Activated T-cell treated with anti-CD3 and anti-CD28 coated beads, Interleukin-2, amount 50 U/mL, for 4 hours (primary cell): ENCODE measurements at places on chromosomes 1 and 21. TPM values are rescaled to one million over a fixed set of nuclear protein-coding genes. Genes with fewer than 3 reads are reported as not detected.

DNA sequence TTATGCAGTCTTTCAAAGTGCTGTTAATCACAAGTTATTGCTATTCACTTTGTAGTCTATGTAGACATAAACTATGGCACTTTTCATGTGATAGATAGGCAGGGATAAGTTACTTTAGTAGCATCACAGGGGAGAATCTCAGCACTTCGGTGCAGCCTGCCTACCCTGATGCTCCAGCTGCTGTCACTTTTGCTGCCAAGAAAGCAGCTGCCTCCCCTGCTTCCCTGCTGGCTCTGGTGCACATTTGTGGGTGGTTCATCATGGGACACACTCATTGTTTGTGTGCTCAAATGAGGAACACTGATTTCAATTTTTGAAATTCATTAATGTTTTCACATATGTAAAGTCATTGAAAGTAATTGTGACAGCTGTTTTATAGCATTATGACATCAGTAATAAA lies 272.6 kb downstream of the S1PR1 start:
- DNase-seq: no peak

DNA sequence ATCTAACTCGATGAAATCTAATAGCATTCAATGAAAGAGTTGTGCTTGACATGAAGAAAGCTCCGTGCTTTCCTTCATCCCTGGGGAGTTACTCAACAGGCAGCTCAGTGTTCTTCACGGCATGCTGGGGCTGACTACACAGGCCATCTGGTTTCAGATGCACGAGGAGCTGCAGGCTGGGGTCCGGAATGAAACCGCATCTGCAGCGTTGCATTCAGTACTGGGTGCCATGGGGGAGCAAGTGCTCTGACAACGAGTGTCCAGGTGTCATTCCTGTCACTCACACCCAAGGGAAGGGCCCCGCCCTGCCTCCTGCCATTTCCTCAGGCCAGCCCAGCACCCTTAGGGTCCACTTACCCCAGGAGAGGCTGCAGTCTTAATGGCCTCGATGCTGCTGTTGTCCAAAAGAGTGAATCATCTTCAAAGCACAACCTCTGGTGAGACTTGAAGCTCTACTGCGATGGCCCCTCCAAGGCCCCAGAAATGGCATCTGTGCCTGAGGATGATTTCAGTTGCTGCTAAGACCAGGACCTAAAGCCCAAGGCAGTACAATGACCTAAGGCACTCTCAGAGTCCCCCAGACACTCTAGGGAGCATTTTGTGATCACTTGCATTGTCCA lies 61.4 kb downstream of the STUM start:
- DNase-seq: no peak

DNA sequence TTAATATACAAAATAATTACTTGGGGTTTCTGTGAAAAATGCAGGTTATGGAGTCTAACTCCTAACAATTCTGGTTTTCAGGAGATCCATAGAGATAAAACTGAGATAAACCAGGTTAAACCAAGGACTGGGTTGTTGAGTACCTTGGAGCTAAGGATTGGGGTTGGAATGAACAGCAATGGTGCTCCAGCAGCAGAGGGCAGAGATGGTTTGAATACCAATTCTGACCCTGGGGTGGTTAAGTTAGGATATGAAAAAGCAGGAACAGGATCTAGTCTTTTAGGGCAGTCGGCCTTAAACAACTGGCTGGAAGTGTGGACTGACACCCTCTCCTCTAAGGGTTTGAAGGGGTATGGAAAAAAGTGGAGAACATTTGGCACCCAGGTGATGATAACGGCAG lies 53.0 kb downstream of the UROD start:
- DNase-seq: no peak

DNA sequence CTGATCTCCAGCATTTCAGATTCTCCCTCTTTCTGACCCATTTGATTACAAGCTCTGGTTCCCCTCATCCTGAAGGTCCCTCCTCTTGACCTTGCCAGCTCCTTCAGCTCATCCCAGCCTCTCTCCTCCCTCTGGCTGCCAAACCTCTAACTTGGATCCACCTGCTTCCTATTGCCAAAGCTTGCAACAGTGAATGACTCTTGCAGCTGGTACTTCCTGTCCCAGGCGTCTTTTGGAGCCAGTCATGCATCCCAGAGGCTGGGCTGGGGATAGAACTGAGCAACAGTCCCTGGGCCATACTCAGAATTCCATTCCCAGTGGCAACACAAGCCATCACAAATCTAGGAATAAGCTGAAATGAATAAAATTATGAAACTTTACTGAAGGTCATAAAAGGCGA lies 27.7 kb upstream of the SPOCD1 start:
- DNase-seq: no peak

DNA sequence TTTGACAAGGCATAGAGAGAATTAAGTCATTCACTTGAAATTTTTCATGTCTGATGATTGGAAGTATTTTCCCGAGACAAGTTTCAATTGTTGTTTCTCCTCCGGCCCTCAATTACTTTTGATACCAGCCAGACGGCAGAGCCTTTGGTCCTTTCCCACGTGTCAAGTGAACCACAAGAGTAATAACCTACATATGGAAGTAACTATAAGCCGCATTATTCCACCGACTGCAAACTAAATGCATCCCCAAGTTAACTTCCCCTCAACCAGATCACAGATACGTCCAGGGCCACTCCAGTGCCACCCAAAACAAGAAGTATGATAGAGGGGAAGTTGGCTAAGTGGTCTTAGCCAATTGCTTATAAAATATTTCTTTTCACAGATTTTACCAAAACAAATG lies 20.2 kb downstream of the COLGALT2 start:
- no peak for DNase-seq

DNA sequence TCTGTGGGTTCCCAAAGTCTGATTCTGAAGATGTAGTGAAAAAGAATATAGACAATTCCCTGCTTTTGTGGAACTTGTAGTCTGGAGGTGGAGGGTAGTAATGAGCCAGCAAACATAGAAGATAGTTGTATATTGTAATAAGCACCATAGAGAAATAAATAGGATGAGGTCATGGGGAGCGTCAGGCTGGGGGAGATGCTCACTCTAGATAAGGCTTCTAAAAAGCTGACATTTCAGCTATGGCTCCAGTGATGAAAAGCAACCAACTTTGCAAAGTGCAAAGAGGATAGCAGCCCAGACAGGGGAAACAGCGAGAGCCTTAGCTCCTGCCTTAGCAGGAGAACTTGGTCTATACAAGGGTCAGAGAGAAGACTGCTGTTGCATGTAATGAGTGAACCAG lies 98.0 kb upstream of the RALGPS2 start:
- no peak for DNase-seq

- DNase-seq: no peak
Measured at GRCh38 chr1:186623551-186623950, 56.7 kb downstream of the PTGS2 start.

DNA sequence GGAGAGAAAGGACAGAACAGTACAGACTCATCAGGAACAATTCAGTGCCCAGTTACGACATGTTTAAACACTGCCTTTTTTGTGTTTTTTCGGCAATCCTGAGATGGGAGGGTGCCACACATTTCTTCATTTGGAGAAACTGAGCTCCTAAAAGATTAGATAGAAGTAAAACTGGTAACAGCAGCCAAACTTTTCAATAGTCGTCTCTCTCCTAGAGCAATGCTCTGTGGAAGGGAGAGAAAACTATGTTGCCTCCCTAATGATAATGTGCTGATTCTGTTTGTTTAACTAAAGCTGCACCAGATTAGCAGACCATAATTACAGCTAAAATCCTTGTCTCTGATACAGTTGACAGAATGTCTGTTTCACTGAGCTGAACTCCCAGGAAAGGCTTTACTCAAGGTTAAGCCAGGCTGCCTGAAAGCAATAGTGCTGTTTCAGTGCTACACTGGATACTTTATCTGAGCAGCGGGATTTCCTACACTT lies 76.2 kb upstream of the CXADR start:
- no peak for DNase-seq

GRCh38 chr1:44684525-44684924 lies 10.0 kb downstream of the ARMH1 start:
- no peak for DNase-seq

- no peak for DNase-seq
Measured at GRCh38 chr1:23178950-23179349, 10.3 kb upstream of the LUZP1 start.

- no peak for DNase-seq
Measured at GRCh38 chr1:175522880-175523279, 220.5 kb downstream of the TNR start.

- DNase-seq: no peak
Measured at GRCh38 chr1:16315437-16315836, 36.8 kb downstream of the FBXO42 start.

Gene CD244
- 0.53 TPM for total RNA-seq

Gene FAM131C
- total RNA-seq: 0.20 TPM

Gene RXFP4
- total RNA-seq: not detected
